A549 treated with dexamethasone at 1 μM for 4 hours (cell line): ENCODE measurements at places on chromosomes 12 and 14. TPM values are rescaled to one million over a fixed set of nuclear protein-coding genes. Genes with fewer than 3 reads are reported as not detected.

The CHGA gene
- 1.4 to 3.0 TPM (median 1.6 TPM) in 5 replicates for total RNA-seq

The IL31 gene
- total RNA-seq, result not detected in 5 replicates

The ARHGEF25 gene
- 4.0 to 6.5 TPM (median 5.0 TPM) in 5 replicates for total RNA-seq

The MLH3 gene
- total RNA-seq, result 15.2 to 21.6 TPM (median 20.3 TPM) in 5 replicates

The GPR84 gene
- total RNA-seq, result 0.05 to 0.13 TPM (median 0.09 TPM) in 3 of 5 replicates, not detected in the others
